AG04449 (cell line): ENCODE measurements at places on chromosomes 7 and 10.

- no peak for DNase-seq
Observed at GRCh38 chr7:45435131-45435530, 139.0 kb upstream of the ADCY1 start.

GRCh38 chr7:141464551-141464950, 86.7 kb upstream of the AGK start:
- no peak for DNase-seq

- DNase-seq: no peak
Observed at GRCh38 chr7:50564640-50565558, at the start of gene DDC. Gene DDC, minus strand, starts transcription at chr7:50565405. Its CDS starts 21,320 bp downstream, at chr7:50544085.

GRCh38 chr7:136940122-136940521, 71.7 kb downstream of the CHRM2 start:
- no peak for DNase-seq

DNA sequence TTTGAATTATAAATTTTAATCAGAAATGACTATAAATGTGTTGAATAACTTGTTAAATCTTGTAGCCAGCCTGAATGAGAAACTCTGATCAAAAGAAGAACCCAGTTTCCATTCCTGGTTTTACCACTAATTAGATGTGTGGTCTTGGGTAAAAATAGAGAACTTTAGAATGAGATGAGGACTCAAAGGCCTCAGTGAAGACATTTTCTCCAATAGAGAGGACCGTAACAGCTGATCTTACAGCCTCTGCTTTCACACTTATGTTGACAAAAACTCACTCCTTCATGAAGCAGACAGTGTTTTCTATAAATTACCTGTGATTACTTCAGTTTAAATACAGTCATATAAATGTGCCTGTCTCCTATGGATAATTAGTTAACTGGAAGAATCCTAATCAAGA, 200.1 kb upstream of the MEOX2 start:
- DNase-seq: no peak

- DNase-seq: no peak
Observed at GRCh38 chr7:1669064-1669951, 769 bp upstream of the ELFN1 start.

DNA sequence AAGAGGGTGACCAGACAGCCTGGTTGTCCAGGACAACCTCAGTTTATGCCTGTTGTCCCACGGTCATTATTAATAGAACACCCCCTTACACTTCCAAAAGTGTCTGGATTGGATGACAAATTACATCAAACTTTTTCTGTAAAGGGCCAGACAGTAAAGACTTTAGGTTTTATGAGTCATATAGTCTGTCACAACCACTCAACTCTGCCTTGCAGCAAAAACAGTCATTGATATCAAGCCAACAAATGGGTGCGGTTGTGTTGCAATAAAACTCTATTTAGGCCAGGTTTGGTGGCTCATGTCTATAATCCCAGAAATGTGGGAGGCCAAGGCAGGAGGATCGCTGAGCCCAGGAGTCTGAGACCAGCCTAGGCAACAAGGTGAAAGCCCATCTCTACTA, 66.7 kb upstream of the ATP6V0A4 start:
- DNase-seq: peak; percentile 44

DNA sequence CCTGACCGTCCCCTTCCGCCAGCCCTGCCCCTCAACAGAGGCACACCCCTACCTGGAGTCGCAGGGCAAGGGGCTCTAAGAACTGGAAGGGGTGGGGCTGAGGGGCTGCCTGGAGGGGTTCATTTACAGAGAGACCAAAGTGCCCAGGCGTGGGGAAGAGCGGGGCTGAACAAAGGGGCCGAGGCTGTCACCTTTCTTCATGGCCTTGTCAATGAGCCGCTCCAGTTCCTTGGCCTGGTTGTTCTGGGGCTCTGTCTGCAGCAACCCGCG, 2.3 kb upstream of the CLDN15 start:
- DNase-seq: no peak
